H1 (cell line): ENCODE measurements at places on chromosomes 3 and 15. TPM values are rescaled to one million over a fixed set of nuclear protein-coding genes. Genes with fewer than 3 reads are reported as not detected.

The GP5 gene
- 0.05 and 0.14 TPM in 2 replicates for polyA plus RNA-seq

The ARNT2 gene
- 9.5 and 10.0 TPM in 2 replicates for polyA plus RNA-seq

The GUCA1C gene
- polyA plus RNA-seq, result not detected in 2 replicates

The ESYT3 gene
- polyA plus RNA-seq, result 4.3 and 4.4 TPM in 2 replicates

The POPDC2 gene
- 1.1 and 1.2 TPM in 2 replicates for polyA plus RNA-seq
